ENCODE measurements at places on chromosomes 11 and 22.

DNA sequence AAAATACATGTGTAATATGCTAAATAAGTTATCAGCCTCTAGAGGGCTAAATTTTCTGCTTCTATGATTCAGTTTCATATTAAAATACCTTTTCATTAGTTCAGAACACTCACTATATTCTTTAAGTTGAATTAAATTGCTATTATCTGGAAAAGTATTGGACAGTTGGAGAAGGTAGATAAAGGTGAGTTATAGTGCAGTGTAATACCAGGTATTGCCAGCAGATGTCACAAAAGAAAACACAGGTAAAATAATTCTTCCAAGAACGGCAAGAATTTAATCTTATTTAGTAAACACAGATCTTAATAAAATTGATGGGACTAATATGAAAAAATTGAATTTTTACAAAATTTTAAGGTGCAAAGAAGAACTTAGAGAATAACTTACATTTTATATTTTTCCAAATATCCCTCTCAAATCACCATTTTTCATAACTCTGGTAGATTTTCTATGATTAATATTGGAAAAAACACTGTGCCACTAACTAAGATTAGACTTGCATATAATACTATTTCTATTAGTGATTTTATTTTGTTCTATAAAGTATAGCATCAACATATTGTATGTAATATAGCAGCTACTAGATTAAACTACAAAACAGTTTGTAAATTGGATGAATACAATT is 1.7 kb upstream of the LRRC4C start:
- DNase-seq: no peak

- peak; percentile 68 for DNase-seq
Observed at GRCh38 chr11:61954851-61955421, 4.8 kb downstream of the BEST1 start.

DNA sequence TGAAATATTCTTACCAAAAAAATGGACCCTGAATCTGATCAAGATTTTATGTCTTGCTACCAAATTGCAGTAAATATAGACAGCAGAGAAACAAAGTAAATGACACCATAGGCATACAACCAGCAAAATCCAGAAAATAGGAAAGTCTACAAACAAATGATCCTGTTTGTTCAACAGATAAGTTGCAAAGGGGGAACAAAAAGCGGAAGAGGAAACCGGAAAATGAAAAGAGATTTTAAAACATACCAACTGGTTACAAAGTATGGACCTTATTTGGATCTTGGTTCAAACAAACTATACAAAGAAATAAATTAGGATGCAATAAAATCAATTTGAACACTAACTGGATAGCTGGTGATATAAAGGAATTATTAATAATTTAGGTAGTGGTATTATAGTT is 92.0 kb downstream of the TMPRSS5 start:
- no peak for DNase-seq

- no peak for DNase-seq
Observed at GRCh38 chr11:70699294-70700221, 301.2 kb downstream of the CTTN start.

- DNase-seq: peak; percentile 76
Observed at GRCh38 chr11:62601122-62601371, 618 bp downstream of the MTA2 start.

DNA sequence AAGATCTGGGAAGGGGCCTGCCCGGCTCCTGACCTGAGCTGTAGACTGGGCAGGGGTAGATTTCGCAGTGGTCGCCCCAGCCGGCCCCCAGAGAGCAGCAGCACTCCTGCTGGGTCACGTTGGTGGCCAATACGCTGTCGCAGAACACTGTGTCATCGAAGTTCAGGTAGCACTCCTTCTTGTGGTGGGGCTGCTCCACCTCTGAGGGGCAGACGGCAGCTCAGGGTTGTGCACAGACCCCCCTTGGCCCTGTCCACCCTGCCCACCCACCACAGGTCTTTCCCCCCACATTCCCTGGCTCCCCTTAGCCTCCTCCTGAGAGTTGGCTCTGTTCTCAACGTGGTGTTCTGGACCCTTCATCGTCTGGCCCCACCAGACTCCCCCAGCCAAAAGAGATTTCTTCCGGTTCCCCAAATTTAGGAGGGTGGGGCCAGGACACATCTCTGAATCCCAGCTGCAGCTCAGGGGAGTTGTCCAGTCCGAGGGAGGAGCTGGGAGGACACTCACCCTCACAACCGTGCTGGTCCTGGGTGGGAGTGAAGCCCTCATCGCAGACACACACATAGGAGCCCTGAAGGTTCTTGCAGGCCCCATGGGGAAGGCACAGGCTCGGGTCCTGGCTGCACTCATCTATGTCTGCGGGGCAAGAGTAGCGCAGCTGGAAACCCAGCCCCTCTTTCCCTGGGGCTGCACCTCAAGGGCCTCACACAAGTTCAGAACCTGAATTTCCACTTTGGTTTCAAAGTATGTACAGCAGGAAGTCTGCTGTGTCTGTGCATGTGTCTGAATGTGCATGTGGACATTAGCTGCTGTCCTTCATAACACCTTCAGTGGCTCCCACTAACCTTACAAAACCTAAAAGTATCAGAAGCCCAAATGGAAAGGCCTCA is 16.5 kb downstream of the SCYL1 start:
- DNase-seq: no peak

- DNase-seq: no peak
Observed at GRCh38 chr11:61489833-61490721, 18.5 kb upstream of the LRRC10B start.

GRCh38 chr11:118398791-118399559 is 2.4 kb upstream of the ATP5MG start:
- no peak for DNase-seq

DNA sequence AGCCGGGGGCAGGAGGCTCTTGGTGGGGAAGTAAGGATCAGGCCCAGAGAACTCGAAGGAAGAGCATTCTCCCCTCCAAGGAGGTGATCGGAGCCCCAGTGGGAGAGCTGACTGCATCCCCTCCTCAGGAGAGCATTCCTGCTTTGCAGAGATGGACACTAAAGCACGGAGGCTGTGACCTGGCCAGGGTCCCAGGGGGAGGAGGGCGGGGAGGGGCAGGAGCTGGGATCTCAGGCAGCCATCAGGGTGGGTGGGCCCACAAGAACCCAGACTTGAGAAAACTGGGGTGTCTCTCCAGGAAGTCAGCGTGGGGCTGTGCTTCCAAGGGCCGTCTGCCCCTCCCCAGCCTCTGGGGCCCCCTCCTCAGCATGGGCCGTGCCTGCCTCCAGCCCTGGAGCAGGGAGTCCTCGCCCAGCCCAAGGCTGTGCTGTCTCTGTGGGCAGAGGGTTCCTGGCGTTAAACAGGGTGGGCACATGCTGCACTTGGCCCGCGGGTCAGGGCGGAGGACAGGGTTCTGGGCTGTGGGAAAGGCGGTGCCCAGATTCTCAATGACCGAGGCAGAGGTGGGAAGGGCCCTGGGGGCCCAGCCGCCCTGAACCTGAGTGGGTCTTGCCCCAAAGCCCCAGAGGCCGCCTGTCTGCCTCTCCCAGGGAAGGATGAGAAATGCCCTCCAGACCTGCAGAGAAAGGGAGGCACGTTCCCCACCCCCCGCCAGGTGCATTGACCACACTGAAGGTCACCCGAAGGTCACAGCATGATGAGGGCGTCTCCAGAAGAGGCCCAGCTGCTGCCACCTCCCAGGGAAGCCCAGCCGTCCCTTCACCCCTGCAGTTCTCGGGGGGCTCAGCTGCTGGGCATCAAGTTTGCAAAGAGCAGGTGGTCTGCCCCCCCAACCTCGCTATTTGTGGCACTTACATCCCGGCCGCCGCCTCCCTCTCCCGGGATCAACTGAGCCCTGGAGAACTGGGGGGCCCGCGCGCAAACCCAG is 643 bp downstream of the CEND1 start:
- no peak for DNase-seq

DNA sequence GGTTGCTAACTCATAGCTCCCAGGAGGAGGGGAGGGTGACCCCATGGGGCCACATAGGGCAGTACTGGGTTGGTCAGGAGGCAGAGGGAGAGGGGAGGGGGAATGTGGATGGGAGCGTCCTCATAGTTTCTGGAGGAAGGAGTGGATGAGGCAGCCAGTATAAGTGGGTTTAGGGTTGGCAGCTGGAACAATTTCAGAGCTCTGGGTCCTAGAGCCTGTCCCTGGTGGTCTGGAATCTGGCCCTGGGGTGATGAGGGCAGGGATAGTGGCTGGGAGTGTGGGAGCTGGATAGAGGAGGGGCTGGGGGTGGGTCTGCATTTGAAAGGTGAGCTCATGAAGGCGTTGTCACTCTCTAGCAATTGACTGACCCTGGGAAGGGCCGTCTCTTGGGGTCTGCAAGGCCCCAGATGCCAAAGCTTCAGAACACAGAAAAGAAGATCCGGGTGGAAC is 5.3 kb upstream of the MRGPRG start:
- DNase-seq: no peak

DNA sequence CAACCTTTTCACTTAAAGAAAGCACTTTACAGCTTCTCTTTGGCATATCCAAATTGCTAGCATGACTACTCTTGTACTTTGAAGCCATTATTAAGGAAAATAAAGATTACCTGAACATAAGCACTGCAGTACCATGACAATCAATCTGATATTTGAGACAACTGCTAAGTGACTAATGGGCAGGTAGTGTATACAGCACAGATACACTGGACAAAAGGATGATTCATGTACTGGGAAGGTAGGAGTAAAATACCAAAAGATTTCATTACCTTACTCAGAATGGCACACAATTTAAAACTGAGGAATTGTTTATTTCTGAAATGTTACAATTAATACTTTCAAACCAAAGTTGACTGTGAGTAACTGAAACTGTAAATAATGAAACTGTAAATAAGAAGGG is 1054.3 kb upstream of the TENM4 start:
- no peak for DNase-seq

GRCh38 chr11:88521399-88521798 is 183.9 kb upstream of the CTSC start:
- no peak for DNase-seq

DNA sequence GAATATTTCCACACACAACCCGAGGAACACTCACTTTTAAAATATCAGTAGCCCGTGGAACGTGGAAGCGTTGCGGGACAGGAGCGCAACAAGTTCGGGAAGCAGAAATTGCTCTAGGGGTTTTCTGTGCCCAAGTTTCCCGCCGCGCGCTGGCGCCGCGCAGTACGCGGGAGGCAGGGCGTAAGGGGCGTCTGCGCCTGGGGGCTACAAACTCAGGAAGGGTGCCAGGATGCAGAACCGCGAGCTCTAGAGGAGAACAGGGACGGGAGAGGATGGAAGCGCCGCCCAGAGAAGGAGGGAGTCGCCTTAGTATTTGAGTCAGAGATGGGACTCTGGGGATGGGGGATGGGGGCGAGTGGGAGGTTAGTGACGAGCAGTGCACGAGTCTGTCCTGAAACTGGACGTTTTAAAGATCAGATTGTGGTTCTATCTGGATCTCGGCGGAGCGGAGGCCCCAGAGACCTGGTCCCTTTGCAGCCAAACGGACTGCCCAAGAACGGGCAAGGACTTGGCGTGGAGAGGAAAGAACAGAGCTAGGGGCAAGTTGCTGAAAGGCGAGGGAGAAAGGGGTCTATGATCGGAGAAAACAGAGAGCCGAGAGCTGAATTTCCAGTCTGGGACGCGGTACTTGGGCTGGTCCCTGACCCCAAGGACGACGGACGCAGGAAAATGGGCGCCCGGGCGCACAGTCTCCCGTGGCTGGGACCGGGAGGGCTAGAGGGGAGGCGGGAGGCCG is 4.7 kb downstream of the BSX start:
- DNase-seq: no peak
